Substantia nigra (tissue), 51 donors: ENCODE measurements at places on chromosomes 13 and 19.

- DNase-seq: no peak
These were observed 110.2 kb downstream of the STOML3 start for GRCh38 chr13:38880397-38880796.

DNA sequence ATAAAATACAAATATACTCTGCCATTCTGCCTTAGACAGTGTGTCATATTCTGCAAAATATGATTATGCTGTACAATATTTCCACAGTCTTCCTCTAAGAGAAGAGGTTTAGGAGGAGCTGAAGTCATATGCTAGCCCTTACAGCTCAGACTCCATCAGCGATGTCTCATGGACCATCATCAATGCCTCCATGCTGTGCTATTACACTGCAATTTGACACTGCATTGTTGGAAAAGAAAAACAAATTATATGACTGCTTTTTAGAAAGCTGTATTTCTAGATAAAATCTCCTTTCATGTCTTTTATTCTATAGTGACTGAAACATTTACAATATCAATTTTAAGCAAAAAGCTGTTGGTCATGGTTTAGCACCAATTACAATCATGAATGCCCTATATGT lies 1089.4 kb upstream of the MIR17HG start:
- DNase-seq: no peak

GRCh38 chr13:76991432-76991795 lies 467 bp upstream of the CLN5 start:
- peak; percentile 47 for DNase-seq

- peak; percentile 33 for DNase-seq
These were observed at the start of gene MEF2B for GRCh38 chr19:19170053-19170872. MEF2B (minus strand) TSS chr19:19170263; CDS start chr19:19150735, 19,528 bp downstream.

DNA sequence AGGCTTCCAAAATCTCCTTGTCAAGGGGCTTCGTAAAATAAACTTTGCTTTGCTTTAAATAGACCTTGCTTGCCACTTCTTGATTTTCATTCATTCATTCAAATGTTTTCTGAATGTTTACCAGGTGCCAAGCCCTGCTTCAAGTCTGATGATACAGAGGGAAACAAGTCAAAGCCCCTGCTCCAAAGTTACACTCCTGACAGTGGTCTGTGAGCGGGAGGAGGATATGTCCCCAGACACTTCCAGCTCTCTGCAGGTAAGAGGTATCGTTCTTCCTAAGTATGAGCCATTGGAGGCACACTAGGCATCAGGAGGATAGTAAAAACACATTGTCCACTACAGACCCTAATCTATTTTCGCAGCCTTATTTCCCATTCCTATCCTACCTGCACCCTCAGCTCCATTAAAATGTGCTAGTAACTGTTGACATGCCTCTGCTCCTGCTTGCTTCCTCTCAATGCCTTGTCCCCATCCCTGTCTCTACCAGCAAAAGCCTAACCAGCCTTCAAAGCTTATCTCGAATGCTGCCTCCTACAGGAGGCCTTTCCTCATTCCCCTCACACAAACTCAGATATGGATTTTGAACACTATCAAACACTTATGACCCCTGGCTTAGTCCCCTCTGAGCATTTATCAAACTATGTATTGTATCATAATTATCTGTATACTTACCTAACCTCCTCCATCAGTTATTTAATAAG lies 6.2 kb upstream of the WBP4 start:
- no peak for DNase-seq

DNA sequence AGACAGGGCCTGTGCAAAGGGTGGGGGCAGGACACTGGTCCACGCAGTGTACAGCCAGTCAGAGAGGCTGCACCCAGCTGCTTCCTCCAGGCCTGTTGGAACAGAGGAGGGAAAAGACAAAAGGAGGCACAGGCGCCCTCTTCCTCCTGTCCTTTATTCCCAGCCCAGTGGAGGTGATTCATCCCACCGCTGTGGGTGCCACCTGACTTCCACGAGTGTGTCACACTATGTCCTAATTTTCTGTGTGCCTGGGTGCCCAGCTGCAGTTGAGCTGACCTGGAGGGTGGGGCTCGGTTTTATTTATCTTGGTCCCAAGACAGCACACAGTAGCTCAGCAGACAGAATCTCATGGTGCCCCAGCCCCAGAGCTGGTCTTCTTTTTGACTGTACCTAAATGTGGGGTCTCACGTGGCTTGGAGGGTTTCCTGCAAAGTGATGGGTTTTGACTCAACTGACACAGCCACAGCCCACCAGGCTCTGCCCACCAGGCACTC lies 9.0 kb downstream of the EPS15L1 start:
- DNase-seq: no peak

GRCh38 chr19:54389553-54389952 lies 24.8 kb upstream of the LAIR1 start:
- DNase-seq: no peak

GRCh38 chr13:105952973-105953290 lies 582.5 kb downstream of the EFNB2 start:
- no peak for DNase-seq

DNA sequence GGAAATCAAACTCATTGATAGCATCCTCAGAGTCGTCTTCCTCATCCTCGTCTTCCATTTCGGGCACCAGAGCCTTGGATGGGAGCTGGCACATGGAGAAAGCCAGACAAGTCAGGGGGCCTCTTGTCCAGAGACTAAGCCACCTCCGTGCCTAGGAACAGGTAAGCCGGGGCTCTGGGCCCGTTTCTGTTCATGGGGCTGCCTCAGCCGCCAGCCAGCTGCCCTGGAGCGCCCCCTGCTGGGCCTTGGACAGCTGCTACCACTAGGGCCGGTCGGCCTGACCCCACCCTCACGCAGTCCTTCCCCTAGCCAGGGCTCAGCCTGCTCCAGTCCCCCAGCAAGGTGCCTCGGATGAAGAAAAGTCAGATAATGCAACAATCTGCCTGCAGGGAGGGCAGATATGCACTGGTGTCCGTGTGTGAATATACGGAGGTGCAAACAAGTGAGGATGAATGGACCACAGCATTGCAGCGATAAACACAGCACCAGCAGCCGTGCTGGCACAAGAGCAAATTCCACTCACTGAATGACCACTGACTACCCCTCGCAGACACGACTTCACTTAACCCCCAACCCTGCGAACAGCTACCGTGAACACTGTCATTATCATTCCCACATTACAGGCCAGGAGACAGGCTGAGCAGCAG lies 11.9 kb upstream of the PRKD2 start:
- DNase-seq: peak; percentile 29

DNA sequence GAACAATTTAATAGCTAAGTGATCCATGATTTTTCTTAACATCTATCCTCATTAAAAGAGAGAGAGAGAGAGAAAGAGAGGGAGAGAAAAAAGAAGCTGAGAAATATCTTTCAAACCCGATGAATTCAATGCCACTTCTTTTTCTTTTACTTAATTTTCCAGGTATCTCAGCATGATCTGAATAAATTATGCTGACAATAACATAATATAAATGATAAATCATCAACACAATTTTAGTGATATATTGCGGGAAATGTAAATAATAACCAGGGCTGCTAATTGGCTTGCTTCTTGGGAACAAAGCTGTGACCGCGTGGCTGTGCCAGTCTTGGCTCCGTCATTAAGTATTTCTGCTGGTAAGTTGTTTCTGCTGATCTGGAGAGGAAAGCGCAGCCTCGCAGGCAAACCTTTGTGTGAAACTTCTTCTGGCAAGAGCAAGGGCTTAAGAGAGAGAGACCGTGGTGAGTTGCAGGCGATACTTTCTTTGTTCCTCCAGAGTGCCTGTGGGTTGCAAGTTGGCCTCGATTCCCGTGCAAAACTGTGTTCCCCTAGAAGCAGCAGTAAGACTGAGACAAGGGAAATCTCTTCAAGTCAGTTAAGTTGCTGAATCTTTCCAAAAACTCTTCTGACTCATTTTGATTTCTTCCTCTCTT lies 489.1 kb upstream of the TSHZ3 start:
- DNase-seq: no peak

DNA sequence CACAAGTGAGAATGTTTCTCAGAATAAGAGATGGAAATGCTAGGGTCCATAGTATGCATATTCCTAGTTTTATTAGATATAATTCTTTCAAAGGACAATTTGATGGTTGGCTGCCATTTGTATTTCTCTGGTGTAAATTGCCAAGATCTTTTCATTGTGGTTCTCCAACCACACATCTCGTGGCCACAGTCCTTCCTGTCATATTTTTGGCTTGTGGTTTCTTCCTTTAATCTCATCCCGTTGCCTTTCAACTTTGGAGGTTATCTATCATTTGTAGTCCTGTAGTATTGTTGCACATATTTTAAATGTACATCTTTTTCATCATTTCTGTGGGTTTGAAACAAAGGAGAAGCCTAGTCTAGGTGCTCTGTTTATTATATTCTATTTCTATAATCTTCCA lies 61.2 kb downstream of the WASF3 start:
- DNase-seq: no peak

- no peak for DNase-seq
These were observed 27.2 kb upstream of the CBY2 start for GRCh38 chr13:45674908-45675307.

DNA sequence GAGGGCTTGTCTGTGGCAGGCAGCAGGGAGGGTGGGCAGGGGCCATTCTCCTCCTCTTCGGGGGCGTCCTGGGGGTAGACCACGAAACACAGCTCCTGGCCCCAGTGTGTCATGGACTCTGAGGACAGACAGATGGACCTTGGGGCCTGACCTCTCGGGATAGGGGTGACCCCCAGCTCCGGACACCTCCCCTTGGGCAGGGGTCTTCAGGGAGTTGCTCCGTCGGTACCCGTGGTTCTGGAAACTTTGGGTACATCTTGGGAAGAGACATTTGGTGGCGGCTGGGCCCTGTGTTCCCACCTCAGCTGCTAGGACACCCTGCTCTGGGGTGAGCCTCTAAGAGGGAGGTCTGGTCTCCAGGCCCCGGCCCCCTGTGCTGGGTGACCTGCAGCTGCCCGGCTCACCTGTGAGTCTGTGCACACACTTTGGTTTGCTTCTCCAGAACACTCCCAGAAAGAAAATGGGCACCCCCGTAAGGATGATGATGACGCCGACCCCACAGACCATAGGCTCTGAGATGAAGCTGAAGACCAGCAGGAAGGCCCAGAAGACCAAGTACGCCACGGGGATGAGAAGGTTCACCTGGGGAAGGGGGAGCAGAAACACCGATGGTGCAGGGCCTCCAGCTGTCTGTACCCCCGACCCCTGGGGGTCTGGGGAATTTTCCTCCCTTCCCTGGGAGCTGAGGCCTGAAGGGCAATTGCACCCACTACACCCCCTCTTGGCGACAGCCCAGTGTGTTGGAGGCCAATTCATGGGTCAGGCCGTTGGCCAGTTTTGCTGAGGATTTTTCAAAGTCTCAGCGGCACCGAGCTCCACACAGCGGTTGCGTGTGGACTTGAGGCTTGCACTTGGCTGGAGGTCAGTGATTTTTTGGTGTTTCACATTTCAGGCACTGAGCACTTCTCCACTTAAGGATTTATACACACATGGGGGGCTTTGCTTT lies 15.0 kb downstream of the LRP3 start:
- no peak for DNase-seq

- DNase-seq: no peak
These were observed 7.9 kb downstream of the ZNF787 start for GRCh38 chr19:56113074-56113632.
